ENCODE measurements at places on chromosomes 1 and 21. TPM values are rescaled to one million over a fixed set of nuclear protein-coding genes. Genes with fewer than 3 reads are reported as not detected.

- no peaks in the 10 kb centered on the region for H3K36me3 ChIP-seq
- DNase-seq, result no peak
- no peak overlapping the region for H3K4me3 ChIP-seq
- H3K27ac ChIP-seq, result no peak overlapping the region
- H3K27me3 ChIP-seq, result no peaks in the 10 kb centered on the region
Measured at GRCh38 chr1:112855152-112855828, 100.7 kb downstream of the SLC16A1 start.

DNA sequence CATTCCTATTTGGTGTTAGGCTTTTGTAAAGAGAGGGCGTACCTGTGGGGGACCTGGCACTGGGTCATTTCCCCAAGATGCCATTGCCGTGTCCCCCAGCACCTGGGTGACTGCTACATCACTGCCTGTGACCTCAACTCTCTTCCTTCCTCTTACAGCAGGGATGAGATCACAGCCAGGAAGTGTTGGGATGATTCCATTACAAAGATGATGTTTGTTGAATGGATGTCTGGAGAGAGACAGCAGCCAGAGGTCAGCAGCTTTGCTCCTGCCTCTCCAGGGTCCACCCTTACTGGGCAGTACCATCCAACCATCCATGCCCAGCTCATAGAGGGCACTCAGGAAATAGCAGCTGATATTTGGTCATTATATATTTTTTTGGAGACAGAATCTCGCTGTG, 35.1 kb downstream of the TMEM51 start:
- H3K4me1 ChIP-seq, result peaks cover 15% of the 10 kb centered on the region
- no peak overlapping the region for H3K4me3 ChIP-seq
- no peaks in the 10 kb centered on the region for H3K36me3 ChIP-seq
- no peak overlapping the region for H3K27ac ChIP-seq

DNA sequence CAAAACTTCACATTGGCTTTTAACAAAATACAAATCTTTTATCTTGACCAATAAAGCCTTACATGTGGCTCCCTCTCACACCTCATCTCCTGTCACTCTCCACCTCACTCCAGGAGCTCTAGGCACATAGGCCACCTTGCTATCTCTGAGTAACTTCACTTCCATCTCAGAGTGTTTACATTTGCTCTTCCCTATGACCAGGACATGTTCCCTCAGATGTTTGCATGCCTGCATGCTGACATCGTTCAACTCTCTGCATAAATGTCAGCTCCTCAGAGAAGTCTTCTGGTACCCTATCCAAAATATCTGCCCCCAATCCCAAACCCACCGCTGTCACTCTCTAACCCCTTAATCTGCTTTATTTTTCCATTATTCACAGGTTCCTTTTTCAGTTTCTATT, 110.9 kb downstream of the TOMM20 start:
- H3K27ac ChIP-seq, result no peak overlapping the region
- H3K36me3 ChIP-seq, result no peaks in the 10 kb centered on the region
- H3K4me3 ChIP-seq, result no peak overlapping the region
- no peaks in the 10 kb centered on the region for H3K4me1 ChIP-seq

DNA sequence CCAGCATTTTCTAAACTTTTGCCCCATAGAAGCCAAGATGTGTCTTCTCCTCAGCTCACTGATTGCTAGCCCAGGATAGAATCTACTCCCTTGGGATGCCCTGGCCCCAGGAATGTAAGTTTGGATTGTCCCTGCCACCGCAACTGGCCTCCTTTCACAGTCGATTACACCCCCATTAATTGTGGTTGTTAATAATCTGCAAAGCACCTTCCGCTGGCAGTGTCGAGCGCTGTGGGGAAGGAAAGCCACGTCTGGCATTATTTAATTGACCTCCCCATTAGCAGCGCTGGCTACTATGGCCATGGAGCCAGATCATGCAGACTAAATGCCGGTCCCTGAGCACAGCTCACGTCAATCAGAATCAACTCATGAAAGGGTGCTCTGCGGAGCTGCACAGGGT, 597.3 kb upstream of the PLXNA2 start:
- no peaks in the 10 kb centered on the region for H3K36me3 ChIP-seq
- no peaks in the 10 kb centered on the region for H3K27me3 ChIP-seq
- no peak for DNase-seq
- H3K27ac ChIP-seq, result no peak overlapping the region
- H3K4me3 ChIP-seq, result no peak overlapping the region

- H3K36me3 ChIP-seq, result no peaks in the 10 kb centered on the region
- peaks cover 17% of the 10 kb centered on the region for H3K27me3 ChIP-seq
- H3K4me3 ChIP-seq, result no peak overlapping the region
- DNase-seq, result no peak
Measured at GRCh38 chr1:1356166-1356795, 2.1 kb downstream of the MXRA8 start.

- H3K27ac ChIP-seq, result no peak overlapping the region
- no peak for DNase-seq
- no peaks in the 10 kb centered on the region for H3K4me1 ChIP-seq
- no peaks in the 10 kb centered on the region for H3K36me3 ChIP-seq
- no peaks in the 10 kb centered on the region for H3K27me3 ChIP-seq
Measured at GRCh38 chr1:227901906-227902640, 45.7 kb downstream of the WNT9A start.

DNA sequence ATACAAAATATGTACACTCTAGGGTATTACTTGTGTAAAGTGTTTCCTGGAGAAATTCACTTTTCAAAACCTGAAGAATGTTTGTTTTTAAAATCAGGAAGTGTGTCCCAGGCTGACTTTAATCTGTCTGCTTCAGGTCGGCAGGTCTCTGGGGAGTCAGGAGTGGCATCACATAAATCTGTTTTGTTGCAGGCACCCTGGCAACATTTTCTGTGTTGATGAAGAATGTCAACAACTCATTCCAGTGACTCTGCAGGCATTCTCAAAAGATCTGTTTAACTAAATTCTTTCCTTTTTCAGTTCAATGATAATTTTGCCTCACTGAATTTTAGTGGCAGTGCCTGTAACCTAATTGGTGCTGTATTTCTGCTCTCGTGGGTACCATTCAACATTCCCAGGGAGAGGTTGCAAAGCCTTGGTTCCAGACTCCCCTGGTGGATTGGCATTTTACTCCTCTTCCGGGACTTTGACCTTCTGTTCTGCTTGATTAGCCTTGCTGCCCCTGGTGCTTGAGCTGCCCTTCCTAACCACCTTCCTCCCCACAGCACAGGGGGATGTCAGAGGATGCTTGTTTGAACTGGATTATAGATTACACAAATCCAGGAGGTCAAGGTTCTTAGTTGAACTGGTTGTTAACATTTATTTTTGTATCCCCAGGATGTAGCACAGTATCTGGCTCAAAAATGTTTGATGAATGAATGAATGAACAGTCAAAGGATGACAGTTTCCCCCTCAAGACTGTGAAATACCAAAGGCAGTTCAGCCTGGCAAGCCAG, 55.4 kb upstream of the LPGAT1 start:
- no peak overlapping the region for H3K27ac ChIP-seq
- H3K4me1 ChIP-seq, result no peaks in the 10 kb centered on the region
- DNase-seq, result no peak

GRCh38 chr1:64884261-64885040, 81.9 kb downstream of the JAK1 start:
- no peaks in the 10 kb centered on the region for H3K36me3 ChIP-seq
- no peak for DNase-seq
- H3K4me1 ChIP-seq, result peaks cover 9% of the 10 kb centered on the region
- H3K27ac ChIP-seq, result no peak overlapping the region
- H3K4me3 ChIP-seq, result no peak overlapping the region
- no peaks in the 10 kb centered on the region for H3K27me3 ChIP-seq

The HRNR gene
- not detected for total RNA-seq
